Activated CD4-positive, alpha-beta T cell treated with anti-CD3 and anti-CD28 coated beads, Interleukin-2, amount 50 U/mL, for 1 hour (primary cell): ENCODE measurements at places on chromosomes 3 and 15.
A peak's percentile ranks its signal among the peaks of the same experiment; 100 is the strongest.

DNA sequence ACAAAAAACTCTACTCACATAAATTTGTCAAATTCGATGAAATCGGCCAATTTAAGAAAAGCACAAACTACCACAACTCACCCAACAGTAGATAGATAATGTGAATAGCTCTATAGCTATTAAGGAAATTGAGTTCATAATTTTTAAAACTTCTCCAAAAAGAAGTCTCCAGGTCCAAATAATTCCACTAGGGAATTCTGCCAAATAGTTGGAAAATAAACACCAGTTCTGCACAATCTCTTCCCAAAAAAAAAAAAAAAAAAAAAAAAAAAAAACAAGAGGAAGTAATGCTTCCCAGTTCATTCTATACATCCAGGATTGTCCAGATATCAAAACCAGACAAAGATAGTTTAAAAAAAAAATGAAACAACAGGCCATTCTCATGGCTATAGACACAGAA, 164.2 kb downstream of the POLR2M start:
- DNase-seq: no peak

DNA sequence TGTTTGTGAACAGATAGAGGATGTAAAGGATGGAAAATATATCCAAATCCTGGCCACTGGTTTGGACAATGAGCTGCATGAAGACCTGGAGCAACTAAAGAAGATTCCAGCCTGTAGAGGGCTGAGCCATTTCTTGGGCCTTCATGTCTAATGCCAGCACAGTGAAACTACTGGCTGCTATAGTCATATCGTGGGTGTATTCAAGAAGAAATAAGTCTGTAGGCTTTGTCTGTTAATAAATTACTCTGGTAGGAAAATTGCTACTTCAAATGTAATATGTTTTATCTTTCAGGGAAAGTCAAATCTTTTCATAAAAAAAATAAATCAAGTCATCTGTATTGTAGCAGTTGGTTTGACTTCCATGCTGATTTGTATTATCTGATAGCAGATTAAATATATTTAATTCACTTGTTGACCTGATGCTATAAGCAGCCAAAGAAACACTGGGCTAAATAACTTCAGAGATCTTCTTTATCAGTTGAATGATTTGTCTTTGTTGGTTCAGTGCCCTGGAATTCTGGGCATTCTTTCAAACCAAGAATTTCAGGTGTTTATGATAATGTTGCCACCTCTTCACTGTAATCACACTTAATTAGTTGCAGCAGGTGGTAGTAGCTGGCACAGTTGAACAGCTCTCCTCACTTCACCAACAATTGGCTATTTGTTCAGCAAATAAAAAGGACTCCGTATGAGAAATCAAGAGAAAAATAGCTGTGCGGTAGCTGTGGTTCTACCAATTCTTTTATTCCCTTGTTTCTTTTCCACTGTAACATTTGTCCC, 1109.5 kb downstream of the NSUN3 start:
- no peak for DNase-seq

DNA sequence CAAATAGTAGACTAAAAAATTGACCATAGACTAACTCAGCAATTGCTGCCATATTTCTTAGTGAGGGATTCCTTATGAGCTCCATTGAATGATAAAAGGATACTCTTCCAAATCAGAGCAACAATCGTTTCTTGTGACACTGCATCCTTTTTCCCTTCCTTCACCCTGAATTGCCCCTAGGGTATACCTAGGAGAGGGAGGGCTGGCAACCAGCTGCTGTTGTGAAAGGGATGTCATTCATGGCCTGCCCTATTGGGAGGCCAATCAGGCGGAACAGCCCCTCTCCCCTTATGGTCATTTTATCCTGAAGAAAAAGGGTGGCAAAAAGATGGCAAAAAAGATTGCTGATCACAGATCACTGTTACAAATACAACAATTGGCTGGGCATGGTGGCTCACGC, 26.3 kb downstream of the B3GNT5 start:
- no peak for DNase-seq

DNA sequence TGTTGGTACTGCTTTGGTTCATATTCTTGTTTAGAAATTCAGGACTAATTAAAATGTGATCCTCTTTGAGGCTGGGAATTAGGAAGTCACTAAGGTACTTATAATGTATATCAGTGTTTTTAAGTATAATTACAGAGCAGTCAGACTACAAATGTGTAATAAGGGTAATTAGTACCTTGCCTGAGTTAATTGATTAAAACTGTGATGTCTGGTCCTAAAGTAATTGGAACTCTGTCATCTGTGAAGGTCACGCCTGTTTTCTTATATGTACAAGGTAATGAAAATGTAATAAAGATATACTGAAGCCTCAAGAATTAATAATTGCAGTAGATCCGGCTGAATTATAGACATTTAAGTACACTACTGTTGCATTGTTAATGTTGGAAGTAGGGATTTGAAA, 32.8 kb downstream of the RIOX2 start:
- DNase-seq: no peak

DNA sequence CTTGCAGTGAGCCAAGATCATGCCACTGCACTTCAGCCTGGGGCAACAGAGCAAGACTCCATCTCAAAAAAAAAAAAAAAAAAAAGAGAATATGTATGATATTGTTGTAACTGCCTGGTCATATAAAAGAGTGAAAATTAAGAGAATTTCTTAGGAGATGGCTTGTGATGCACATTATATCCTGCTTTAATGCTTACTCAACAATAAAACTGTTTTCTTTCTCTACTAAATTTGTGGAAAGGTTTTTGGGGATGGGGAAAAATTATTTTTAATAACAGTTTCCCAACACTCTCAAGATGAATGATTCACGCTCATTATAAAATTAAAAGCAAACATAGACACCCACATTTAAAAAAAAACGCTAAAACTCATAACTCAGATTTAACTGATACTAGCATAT, 1163.0 kb downstream of the SI start:
- DNase-seq: no peak

DNA sequence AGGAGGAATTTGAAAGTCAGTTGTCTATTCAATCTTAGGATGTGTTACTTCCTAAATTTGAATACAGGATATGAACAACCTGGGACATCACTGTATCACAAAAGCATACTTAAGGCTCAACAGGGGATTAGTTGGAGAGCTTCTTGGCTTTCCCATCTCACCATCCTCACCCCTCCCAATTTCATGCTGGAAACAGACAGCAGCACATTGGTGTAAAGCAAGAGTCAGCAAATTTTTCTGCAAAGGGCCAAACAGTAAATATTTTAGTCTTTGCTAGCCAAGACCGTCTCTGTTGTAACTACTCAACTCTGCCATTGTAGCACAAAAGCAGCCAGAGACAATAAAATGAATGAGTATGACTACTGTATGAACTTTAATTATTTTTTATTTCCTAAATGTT, 94.9 kb downstream of the ERC2 start:
- no peak for DNase-seq

DNA sequence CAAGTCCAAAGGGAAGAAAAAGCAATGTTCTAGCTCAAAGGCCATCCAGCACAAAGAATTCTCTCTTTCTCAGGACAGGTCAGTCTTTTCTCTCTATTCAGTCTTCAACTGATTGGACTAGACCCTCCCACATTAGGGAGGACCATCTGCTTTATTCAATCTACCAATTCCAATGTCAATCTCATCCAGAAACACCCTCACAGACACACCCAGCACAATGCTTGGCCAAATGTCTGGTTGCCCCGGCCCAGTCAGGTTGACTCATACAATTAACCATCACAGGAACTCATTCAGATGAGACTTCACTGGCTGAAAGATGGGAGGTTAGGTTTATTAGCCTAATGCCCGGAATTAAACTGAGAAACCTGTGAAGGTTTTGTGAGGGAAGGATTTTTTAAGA, 32.4 kb downstream of the ACAN start:
- no peak for DNase-seq

GRCh38 chr3:66971245-66971644, 26.9 kb upstream of the KBTBD8 start:
- DNase-seq: no peak

DNA sequence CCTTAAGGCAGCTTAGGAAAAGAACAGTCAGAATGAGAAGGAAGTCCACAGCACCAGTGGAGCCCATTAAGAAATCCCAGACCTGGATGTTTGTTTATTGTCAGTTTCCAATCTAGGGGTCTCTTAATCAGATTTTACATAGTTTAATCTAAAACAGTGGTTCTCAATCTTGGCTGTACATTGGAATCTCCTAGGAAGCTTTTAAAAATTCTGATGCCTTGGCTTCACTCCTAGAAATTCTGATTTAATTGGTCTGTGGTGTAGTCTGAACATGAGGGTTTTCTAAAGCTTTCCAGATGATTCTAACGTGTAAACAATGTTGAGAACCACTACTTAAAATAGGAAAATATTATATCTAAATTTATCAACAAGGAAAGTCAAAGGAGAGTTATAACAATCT, 56.6 kb upstream of the SPRED1 start:
- no peak for DNase-seq

- DNase-seq: no peak
These were observed 7.1 kb downstream of the COL8A1 start for GRCh38 chr3:99645277-99646106.

DNA sequence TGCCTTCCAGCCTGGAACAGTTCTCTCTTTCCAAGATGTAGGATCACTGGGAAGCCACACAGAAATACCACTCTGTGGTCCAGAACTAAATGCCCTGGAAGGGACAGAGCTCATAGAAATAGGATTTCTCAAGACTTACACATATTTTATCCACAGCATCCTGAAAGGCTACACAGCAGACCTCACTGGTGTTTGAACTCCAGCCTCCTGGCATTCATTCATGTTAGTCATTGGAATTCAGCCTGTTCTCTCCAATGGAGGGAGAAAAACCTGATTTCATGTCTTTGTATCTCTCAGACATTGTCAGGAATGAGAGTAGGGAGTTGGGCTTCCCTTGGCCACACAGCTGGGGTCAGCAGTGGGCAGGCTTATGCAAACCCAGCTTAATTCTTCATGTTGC, 121.1 kb upstream of the PPP2R3A start:
- DNase-seq: no peak

DNA sequence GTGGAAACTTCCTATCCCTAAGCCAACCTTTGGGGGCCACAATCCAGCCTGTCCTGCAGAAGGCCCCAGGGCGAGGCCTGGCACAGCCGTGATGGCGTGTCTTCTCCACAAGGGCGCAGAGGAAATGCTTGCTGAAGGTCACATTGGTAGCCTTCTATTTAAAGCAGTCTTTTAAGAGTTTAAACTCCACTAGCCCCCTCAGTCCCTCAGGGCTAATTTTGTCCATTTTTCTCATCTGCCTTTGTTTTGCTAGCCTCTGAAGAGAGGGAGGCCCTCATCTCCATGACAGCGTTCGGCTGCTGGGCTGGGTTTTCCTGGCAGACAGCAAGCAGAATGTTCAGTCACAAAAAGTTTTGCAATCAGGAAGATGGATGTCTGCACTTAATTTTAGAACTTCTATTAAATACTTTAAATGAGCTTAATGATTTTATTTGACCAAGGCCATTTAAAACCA, 40.8 kb downstream of the RARB start:
- DNase-seq: no peak

DNA sequence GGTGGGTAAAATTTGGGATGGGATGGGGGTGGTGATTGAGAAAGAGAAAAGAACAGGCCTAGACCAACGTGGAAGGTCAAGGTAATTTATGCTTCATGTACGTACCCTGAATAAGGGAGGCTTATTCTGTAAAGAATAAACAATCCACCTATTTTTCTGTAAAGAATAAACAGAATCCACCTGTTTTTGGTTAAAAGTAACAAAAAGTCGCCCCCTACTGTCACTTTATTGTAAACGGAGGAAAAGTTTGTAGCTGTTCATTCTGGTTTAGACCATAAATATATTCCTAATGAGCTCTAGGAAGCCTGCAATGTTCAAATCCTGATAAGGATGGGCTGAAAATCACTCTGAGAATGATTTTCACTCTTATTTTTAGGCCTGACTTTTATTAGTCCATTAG, 23.5 kb upstream of the SQOR start:
- no peak for DNase-seq

DNA sequence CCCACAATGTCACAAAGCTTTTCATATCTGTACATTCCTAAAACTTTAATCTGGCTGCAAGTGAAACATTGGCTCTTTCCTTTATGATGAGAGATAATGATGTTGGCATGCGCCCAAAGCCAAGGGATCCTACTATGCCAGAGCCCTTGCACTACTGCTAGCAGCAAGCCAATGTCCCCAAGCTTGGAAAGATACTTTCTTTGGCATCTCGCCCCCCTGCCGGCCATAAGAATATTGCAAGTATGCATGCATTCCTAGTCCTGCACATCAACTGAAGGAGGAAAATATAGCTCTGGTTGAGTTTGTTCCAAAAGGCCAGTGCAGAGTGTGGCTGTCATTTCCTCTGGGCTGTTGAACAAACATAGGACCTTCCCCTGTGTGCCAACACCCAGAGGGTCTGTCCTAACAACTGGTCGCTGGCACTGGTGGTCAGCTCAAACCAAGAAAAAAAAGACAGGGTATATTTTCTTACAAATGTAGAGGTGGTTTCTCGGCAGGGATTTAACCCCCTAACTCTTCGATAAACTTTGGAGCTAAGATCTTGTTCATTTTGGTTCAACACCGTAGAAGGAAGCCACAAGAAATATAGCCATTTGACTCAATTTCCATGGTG, 120.9 kb upstream of the ZBED2 start:
- DNase-seq: peak; percentile 54

GRCh38 chr3:186333256-186333655, 28.8 kb downstream of the DGKG start:
- DNase-seq: no peak

DNA sequence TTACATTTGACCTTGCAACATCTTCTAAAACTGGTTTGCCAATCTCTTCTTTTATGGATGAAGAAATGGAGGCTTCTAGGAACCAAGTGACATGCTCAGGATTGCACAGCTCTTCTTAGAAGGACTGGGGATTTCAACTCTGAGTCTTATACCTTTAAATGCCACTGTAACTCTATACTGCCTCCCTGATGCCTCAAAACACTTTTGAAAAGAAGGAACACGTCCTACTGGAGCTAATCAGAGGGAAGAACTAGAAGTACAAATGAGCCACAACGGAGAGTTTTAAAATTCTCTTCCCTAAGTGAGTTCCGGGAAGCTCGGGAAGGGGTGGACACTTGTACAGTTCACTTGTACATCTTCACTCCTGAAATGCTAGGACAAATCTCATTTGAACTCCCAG, 949 bp upstream of the MITF start:
- DNase-seq: no peak

DNA sequence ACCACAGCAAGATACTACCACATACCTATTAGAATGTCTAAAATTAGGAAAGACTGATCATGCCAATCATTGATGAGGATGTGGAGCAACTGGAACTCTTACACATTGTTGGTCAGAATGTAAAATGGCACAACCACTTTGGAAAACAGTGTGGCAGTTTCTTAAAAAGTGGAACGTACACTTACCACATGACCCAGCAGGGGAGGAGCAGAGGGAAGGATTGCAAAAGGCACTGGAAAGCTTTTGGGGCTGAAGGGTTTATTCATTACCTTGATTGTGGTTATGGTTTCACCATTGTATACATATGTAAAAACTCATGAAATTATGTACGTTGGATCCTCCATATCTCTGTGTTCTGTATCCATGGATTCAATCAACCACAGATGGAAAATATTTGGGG, 3.3 kb upstream of the EHD4 start:
- DNase-seq: no peak

GRCh38 chr3:69823743-69824142, 84.5 kb downstream of the MITF start:
- DNase-seq: no peak

GRCh38 chr3:64756398-64756986, 68.7 kb upstream of the ADAMTS9 start:
- no peak for DNase-seq

- no peak for DNase-seq
These were observed 152.9 kb downstream of the IGF1R start for GRCh38 chr15:98801234-98801561.
